G401 (cell line): ENCODE measurements at places on chromosomes 6 and 20.
A peak's percentile ranks its signal among the peaks of the same experiment; 100 is the strongest.

GRCh38 chr6:13447949-13448724, 39.3 kb downstream of the GFOD1 start:
- DNase-seq = no peak

- DNase-seq = peak; percentile 27
Observed at GRCh38 chr6:35048631-35049083, 92.5 kb downstream of the TCP11 start.

GRCh38 chr20:50464026-50464724, 46.0 kb upstream of the PTPN1 start:
- DNase-seq = peak; percentile 42

DNA sequence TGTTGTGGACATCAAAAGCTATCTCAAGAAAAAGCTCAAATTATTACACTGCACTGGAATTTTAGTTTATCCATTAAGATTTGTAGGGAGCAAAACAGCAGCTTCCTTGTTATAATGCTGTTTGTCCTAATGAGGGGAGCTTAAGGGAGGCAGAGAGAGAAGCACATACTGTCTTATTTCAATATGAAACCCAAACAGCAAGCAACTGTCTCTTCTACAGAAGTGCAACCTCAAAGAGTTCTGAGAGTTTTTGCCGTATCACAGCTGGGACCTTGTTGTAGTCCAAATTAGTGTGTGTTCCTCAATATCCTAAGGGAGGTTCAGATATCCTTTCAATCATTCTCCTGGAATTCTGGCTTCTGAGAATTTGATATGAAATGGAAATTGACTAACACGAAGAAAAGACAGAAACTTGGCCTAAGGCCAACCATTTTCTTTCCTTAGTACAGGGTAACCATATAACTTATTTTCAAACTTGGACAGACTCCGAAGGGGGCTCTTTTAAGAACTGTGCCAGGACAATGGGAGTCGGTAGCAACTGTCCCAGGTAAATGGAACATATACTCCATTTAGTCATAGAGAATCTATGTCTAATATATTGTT, 149.3 kb upstream of the CCN2 start:
- no peak for DNase-seq

DNA sequence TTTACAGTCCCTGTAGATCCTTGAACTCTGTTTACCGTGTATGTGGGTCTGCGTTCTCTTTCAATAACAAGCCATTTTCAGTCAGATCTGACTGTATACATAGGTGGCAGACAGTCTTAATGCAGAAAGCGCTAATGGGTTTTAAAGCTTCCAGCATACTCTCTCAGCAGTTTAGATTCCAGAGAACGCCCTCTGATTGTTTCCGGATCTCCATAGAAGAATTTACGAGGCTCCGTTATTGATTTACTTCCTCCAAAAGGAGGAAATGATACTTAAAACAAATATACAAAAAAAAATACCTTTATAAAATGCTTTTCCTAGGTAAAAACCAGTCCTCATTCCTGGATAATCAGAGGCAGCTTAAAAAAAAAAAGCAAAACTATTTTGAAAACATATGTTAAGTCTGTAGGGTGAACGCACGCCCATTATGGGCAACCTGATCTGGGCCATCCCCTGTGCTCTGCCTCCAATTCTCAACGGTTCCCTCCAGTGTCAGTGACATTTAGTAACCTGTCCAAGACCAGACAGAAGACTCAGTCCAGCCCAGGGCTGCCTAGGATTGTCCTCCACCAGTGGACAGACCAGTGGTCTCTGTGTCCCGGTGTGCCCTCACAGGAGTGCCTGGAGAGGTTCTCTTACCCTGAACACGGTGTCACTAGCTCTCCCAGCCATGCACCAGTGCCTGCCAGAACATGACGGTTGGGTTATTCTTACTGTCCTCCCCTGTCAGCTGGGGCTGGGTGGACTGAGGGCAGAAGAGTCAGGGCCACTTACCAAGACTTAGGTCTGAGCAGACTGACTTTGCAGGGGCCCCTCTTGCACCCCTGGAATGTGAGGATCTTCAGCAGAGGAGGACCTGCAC, 217.3 kb downstream of the ARID1B start:
- no peak for DNase-seq

GRCh38 chr6:116705917-116706316, 24.9 kb downstream of the KPNA5 start:
- no peak for DNase-seq

DNA sequence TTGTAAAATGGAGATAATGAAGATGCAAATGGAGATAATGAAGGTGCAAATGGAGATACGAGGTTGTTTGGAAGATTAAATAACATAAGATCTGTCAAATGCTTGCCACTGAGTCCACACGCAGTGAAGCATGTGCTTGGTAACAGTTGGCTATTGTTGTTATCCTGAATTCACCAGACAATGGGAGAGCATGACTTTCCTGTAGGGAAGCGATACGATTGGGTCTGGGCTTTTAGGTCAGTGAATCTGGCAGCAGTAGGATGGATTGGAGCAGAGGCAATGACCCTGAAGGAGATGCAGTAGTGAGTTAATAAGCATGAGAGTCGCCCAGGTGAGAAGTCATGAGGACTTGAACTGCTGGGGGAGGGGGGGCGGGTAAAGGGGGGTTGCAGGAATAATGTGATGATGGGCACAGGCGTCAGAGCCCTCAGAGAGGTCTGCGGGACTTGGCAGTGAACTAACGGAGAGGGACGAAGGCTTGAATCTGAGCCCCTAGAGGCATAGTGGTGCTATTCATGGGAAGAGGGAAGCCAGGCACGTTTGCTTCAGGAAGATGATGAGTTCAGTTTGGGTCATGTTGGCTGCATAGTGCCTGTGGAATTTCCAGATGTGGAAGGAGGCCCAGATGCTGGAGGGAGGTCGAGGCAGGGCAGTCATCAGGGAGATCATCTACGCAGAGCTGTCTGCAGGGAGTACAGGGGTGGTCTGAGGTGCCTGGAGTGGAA, 55.4 kb downstream of the ZDHHC14 start:
- DNase-seq = no peak

- DNase-seq = peak; percentile 53
Observed at GRCh38 chr6:106163446-106163965, 77.4 kb downstream of the PRDM1 start.

- no peak for DNase-seq
Observed at GRCh38 chr6:147950623-147950987, 392.0 kb upstream of the SASH1 start.
